ENCODE measurements at places on chromosomes 6 and 20.

DNA sequence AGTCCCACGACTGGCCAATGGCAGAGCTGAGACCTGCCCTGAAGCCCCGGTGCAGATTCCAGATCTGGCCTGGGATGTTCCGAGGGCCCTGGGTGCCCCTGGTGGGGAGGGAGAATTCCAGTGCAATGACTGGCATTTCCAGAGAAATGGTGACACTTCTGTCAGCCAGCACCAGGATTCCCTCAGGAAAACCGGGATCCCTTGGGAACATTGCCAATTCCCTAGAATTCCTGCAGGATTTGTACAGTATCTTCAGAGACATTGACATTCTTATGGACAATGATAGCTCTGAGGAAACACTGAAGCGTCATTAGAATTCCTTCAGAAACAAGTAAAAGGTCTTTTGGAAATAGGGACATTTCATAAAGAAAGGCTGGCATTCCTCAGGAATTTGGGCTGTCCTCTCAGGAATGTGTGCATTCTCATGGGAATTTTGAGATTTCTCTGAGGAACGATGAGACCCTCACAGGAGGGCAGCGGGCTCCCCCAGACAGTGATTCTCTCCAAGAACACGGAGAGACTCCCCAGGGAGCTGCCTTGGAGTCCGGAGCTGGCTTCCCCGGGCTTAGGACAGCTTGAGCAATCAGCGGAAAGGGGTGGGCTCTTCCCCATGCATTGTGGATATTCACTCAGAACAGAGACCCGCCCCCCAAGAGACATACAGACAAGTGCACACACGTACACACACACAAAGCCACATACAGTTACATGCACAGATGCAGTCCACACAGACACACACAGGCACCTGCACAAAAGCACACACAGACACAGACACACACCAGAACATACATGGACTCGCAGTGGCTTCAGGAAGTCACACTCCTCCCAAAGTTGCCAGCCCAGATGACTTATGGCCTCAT lies 35.2 kb upstream of the BPIFA2 start:
- DNase-seq, result no peak

GRCh38 chr20:24363031-24363430 lies 106.4 kb upstream of the SYNDIG1 start:
- DNase-seq, result no peak

GRCh38 chr20:3671986-3672546 lies 8.9 kb upstream of the GFRA4 start:
- peak; percentile 28 for DNase-seq

GRCh38 chr20:31604567-31605030 lies 490 bp upstream of the ID1 start:
- no peak for DNase-seq

- DNase-seq, result no peak
These were observed 46.0 kb downstream of the SLC35D3 start for GRCh38 chr6:136967876-136968752.

DNA sequence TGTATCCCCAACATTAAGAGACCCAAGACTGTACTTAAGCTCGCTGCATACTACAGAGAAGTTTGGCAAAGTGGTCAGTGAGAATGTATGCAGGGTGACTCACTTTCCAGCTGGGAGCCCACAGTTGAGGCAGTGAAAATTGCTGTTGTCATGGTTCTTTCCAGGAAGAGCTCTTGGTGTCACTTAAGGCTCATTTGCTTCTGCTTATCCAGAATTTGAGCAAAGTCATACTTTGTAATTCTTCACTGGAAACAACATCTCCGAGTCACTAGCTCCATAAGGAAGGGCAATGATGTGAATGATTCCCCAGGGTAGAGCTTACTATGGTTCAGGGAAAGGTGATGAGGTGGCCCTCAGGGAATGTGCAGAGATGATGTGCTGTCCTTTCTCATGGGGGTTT lies 65.4 kb upstream of the FBXL4 start:
- no peak for DNase-seq

DNA sequence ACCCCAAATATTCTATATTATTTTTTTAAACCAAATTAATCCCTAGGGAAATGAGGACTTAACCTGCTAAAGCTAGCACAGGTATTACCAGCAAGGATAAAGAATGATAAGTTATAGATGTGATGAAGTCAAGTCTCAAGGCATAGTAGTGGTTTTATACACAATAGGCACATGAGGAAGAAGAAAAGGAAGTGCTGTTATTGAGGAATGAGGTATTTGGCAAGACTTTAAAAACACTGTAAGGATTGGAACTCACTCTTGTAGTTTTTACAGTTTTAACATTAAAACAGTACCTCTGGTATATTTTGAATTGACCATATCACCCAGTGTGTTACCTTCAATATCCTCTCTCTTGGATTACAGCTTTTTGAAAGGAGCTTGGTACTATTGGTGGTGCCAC lies 54.6 kb downstream of the PHF3 start:
- no peak for DNase-seq

- DNase-seq, result no peak
These were observed 140.7 kb upstream of the BMP2 start for GRCh38 chr20:6626805-6627204.

DNA sequence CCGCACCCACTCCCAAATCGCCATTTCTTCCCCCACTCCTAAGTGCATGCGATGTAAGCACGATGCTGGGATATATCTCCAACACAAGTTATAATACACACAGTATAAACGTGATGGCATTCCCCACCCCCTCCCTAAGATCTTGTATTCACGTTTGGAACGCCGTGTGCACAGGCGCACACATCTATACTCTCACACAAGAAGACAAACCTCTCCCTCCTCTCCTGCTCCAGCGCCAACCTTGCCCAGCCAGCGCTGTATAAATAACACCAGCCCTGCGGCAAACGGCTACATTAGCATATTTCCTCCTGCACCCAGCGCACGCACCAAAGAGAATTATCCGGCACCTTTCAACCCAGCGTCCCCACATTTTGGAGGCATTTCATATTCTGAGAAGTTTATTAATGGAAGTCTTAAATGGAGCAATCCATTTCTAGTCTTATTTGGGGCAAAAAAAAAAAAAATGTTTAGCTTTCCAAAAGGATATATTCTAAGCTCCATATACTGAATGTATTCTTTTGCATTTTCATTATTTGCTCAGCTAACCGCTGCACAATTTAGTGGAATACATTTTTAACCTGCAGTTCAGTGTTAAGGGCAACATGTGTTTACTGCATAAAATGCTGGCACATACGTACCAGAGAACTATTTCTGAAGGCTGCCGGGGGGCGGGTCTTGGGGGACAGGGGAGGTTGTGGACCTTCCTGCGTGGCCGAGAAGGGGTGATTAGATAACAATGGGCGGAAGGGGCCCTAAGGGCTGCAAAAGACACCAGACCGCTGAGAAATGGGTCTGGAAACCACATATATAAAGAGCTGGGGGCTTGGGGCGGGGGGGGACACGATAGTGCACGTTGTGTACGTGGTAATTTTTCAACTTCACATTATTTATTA lies 1.1 kb upstream of the SLC22A23 start:
- DNase-seq, result no peak

DNA sequence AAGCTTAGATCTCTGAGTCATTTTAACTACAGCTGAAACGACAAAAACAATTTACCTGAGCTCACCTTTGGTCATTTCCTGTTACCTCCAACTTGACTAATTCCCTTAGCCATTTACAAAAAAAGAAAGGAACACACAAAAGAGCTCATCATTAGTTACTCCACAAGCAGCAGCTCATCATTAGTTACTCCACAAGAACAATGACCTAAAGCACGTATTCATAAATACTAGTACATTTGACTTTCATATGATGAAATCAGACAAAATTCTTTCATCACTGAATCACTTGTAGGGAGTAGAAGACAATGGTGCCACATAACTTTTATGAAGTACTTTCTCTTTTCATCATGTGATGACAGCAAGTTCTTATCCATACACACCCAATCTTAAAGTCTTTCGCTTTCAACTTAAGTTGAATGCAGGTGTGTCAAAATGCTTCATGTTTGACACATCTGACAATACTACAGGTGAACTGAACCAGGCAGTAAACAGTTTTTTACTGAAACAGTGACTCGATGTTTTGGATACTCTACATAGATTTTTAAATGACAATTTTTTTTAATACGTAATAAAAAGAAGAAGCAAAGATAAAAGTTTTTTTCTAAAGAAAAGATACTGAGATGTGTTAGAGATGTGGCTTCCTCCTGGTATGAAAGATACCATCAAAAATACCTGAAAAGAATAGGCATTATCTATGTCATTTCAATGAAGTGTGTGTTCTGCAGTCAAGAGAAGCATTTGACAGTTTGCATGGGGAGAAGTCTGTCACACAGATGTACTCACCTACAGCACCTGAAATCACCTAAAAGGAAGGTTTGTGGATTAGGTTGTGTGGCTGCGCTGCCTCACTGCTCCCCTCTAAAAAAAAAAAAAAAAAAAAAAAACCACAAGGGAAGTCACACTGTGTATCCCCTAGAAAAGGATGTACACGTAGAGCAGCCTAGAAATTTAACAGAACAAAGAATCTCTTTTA lies 109.1 kb downstream of the PRDM1 start:
- DNase-seq, result no peak

GRCh38 chr20:6115221-6115895 lies 7.5 kb downstream of the FERMT1 start:
- DNase-seq, result no peak

DNA sequence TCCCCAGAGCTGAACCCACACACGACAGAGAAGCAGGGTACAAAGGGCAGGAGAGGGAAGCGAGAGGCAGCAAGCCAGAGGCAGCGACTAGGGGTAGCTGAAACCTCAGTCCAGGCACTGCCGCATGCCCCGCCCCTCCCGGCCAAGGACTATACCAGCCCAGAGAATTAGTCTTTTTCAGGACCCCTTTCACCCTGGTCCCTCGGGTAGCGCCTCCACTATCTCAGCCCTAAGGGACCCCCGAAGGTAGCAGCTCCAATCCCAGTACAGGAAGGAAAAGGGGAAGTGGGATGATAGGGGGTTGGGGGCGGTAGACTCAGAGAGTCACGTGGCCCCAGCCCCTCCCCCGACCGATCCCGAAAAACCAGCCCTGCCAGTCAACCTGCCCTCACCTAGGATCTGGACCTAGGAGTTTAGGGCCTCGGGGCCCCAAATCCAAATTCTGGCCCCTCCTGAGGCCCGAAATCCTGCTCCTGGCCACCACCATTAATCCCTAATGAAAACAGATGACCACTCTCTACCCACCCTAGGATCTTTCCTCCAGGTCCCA lies 1.3 kb downstream of the RGL2 start:
- peak; percentile 82 for DNase-seq

GRCh38 chr6:154463573-154464419 lies 46.7 kb downstream of the CNKSR3 start:
- no peak for DNase-seq

- DNase-seq, result no peak
These were observed 54.8 kb downstream of the PFDN4 start for GRCh38 chr20:54262671-54263070.

DNA sequence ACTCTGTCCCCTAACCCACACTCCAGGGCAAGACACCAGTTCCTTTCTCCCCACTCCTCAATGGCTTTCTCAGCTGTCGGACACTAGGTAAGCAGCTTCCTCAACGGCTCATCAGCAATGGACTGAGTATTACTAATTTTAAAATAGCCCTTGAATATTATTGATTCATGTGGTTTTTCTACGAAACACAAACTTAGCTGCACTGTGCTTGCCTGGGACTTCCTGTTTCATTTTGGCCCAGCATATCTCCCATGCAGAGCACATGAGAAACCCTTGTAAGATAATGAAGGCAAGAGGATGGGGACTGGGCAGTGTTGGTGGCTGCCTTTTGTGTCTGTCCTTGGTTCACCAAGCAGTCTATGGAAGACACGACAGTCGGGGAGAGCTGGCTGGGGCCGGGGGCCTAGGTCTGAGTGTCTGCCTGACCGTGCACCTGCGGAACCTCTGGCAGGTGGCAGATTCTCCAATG lies 48.9 kb downstream of the RNASET2 start:
- DNase-seq, result no peak

Data from Right ventricle myocardium inferior (tissue), 1 donor.